ENCODE measurements at places on chromosomes 5 and 9.
A peak's percentile ranks its signal among the peaks of the same experiment; 100 is the strongest.

- DNase-seq = no peak
Measured at GRCh38 chr5:885529-885928, 7.1 kb downstream of the BRD9 start.

- DNase-seq = peak; percentile 82
Measured at GRCh38 chr5:150410524-150411244, 2.0 kb downstream of the CD74 start.

- DNase-seq = peak; percentile 93
Measured at GRCh38 chr9:94144394-94144793, 60.1 kb downstream of the PTPDC1 start.

GRCh38 chr5:38557308-38557710, 863 bp upstream of the LIFR start:
- DNase-seq = no peak

DNA sequence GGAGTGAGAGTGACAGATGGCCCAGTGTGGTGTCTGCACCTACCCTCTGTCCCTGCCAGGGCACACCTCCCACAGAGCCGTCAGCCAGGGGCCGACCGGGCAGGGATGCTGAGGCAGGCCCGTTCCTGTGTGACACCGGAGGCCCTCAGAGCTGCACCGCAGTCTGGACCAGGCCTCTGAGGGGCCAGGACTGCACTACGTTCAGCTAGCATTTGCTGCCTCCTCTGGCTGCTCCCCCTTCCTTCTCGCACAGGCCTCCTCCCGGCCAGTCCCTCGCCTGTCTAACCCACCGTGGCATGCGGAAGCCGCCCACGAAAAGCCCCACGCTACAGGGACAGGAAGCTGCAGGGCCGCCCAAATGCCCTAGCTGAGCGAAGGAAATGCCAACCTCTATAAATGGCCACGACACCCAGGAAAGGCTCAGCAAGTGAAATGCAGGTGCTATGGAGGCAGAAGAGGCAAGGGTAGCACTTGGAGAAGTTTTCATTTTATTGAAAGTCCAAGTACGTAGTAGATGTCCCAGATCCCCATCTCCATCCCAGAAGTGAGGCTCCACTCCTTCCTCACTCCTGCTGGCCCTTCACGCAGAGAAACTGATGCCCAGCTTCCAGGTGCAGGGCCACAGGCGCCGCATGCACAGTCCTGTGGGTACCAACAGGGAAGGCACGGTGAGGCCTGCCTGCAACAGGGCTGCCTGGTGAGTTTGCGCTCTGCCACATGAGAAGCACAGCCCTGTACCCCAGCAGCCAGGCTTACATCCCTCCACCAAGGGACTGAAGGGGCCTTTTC, 38.7 kb downstream of the MAPK9 start:
- no peak for DNase-seq

GRCh38 chr5:102865510-102866236, 110.6 kb downstream of the PAM start:
- peak; percentile 96 for DNase-seq

DNA sequence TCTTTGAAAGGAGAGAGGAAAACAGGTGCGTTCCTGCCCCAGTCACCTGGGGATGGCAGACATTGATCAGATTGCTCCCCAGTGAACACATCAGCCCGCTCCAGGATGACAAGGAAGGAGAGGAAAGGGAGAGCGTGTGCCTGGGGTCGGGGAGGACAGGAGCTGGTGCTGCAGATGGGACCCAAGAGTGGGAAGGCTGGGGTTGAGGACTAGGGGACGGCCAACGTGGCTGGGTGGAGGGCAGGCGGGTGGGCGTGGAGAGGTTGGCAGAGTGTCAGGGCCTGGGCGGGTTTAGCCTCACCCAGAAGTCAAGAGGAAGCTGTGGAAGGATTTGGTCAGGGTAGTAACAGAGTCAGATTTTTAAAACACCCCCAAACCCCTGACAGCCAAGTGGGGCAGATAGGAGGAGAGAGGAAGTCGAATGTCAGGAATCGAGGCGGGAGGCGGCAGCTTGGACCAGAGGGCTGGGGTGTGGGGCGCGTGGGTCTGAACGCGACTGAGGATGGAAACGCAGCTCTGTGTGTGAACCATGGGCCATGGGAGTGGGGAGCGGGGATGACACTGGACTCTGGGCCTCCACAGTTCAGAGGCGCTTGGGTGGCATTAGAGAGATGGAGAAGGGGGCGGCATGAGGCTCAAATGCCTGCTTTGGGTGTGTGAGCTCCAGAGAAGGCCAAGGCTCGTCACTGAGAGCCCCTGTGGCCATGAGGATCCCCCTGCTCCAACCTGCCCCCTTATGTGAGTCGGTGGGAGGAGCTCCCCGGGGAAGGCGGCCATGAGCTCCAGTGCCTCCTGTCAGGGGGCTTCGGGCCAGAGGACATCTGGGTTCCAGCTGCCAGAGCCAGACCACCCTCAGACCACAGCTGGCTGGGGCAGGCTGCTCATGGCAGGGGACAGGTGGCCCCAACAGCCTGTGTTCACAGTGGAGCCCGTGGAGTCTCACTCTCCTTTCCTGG, 24.6 kb downstream of the LAMC3 start:
- no peak for DNase-seq

DNA sequence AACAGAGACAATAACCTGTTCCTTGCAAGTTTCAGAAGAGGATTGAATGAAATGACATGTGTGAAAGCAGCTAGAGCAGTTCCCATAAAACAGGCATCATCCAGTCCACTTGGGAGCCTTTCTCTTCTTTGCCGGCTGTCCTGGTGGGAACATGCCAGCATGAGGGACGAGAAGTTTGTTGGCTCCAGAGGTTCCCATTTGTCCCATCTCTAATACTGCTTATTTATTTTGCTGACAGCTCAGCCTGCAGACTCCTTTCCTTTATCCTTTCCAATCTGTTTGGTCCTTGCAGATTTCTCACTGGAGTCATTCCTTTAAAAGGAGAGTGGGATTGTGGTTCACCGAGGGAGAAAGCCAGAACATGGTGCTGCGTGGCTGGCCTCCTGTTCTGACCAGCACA, 321.5 kb upstream of the CLINT1 start:
- no peak for DNase-seq

GRCh38 chr5:36938129-36938528, 61.6 kb downstream of the NIPBL start:
- DNase-seq = no peak

DNA sequence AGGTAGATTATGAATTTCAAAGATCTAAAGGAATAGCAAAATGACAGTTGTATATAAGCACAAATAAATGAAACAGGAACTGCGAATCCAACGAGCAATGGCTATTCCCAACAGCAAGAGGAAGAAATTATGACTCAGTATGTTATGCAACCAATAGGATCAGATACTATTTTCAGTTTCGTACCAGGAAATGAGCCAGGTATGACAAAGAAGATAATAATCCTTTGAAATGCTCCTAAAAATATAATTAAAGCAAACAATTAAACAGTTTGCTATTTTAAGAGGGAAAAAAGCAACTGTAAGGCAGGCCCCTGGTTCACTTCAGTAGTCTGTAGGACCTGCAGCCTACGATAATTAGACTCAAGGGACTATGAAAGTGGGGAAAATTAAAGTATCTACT, 58.9 kb downstream of the AUH start:
- peak; percentile 90 for DNase-seq

DNA sequence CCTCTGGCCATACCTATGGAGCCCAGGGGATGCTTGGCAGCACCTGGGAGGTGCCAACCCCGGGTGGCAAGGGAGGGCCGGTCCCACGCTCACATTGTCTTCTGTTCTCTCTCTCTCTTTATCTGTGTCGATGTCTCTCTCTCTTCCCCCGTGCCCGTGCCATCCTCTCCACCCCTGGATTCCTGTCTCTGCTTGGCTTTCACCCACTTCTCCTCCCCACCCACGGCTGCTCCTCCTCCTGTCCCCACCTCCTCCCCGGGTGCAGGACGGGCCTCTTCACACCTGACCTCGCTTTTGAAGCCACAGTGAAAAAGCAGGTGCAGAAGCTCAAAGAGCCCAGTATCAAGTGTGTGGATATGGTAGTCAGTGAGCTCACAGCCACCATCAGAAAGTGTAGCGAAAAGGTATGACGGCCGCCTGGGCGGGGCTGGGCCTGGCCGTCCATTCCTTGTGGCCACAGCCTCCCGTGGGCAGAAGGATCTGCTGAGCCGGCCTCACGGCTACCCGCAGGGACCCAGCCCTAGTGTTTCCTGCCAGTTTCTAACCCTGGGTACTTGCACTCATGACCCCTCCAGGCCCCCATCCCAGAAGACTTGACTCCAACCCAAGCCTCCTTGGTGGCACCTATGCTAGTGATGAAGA, 22.7 kb downstream of the DNM1 start:
- no peak for DNase-seq

DNA sequence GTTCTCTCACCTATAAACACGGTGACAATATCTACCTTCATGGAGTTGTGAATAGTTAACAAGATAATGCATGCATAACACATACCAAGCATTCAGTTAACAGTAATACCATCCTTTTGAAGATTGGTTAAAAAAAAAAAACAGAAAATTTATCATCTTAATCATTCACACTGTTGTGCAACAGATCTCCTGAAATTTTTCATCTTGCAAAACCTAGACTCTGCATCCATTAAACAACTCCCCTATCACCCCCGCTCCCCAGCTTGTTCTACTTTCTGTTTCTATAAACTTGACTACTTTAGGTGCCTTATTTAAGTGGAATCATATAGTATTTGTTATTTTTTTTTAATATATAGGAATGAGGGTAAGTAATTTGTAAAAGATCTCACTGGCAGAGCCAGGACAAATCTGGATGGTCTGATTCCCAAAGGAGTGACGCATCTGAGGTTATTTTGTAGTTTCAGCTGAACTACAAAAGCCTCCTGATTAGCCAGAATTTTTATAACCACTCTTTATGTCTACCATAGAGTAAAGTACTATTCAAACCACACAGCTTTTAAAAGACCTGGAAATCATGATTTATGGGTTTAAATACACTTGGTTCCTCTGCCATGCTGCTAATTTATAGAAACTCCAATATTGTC, 93.0 kb downstream of the FANCC start:
- DNase-seq = peak; percentile 57

- DNase-seq = no peak
Measured at GRCh38 chr9:97638666-97639065, 5.0 kb downstream of the NCBP1 start.

GRCh38 chr9:81022177-81022576, 667.2 kb downstream of the TLE1 start:
- DNase-seq = no peak

- peak; percentile 45 for DNase-seq
Measured at GRCh38 chr5:82599692-82600091, 321.5 kb upstream of the RPS23 start.

Measured in fibroblast of the aortic adventitia (primary cell).